ENCODE measurements at places on chromosomes 7 and 10.

DNA sequence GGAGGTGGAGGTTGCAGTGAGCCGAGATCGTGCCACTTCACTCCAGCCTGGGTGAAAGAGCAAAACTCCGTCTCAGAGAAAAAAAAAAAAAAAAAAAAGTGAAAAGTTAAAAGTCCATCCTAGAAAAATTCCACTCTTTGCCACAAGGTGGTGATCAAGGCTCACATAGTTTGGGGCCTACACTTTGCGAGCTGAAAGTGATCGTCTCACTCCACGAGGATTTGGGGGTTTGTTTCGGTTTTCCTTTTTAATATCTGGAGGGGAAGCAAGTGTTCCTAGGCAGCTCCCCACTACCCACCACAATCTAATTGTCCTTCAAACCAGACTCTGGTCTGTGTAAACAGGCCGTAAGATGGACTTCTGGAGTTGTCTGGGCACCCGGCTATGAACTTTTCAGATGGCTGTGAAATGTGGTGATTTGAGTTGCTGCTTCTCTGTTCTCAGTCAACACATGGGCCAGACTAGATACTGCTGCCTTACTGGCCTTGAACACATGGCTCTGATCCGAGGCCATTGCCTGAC, 27.1 kb downstream of the PRLHR start:
- DNase-seq: peak; percentile 7

DNA sequence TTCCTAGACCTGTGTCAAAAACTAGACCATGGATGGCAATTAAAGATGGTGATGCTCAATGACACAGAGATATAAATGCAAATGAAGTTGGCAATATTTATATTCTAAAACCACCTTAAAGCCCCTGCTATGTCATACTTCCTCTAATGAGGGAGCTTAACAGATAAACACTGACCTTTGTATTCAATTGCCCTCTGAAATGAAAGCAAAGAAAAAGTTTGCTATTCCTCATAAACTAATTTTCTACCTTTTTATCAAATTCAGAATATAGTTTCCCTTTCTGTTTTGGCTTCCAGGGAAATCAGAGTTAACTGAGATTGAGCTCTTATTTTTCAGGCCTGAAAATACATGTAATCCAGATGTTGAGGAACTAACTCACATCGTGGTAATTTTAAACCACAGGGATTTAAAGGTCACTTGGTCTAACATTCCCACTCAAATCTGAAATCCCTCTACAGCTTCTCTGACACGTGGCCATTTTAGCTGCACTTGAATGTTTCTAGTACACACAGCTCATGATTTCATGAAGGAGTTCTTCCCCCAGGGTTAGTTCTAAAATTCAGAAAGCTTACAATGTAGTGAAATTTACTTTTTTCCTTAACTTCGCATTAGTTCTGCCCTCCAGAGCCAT, 37.9 kb upstream of the ABCB5 start:
- DNase-seq: no peak

GRCh38 chr7:2786607-2787116, 57.4 kb downstream of the GNA12 start:
- DNase-seq: no peak

GRCh38 chr7:28874001-28874400, 84.1 kb downstream of the TRIL start:
- no peak for DNase-seq

DNA sequence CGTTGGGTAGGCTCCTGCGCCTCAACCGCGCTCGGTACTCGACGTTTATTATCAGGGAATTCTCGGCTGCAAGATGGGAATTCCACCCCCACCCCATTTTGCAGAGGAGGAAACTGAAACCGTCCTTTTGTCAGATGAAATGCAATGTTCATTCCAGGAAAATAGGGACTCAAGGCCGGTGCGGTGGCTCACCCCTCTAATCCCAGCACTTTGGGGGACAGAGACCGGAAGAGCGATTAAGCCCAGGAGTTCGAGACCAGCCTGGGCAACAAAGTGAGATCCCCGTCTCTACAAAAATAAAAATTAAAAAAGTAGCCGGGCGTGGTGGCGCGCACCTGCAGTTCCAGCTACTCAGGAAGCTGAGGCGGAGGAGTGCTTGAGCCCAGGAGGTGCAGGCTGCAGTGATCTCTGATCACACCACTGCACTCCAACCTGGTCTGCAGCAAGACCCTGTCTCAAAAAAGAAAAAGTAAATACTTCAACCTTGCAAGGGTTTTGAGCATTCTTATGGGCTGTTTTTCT, 720 bp upstream of the RFC2 start:
- no peak for DNase-seq

DNA sequence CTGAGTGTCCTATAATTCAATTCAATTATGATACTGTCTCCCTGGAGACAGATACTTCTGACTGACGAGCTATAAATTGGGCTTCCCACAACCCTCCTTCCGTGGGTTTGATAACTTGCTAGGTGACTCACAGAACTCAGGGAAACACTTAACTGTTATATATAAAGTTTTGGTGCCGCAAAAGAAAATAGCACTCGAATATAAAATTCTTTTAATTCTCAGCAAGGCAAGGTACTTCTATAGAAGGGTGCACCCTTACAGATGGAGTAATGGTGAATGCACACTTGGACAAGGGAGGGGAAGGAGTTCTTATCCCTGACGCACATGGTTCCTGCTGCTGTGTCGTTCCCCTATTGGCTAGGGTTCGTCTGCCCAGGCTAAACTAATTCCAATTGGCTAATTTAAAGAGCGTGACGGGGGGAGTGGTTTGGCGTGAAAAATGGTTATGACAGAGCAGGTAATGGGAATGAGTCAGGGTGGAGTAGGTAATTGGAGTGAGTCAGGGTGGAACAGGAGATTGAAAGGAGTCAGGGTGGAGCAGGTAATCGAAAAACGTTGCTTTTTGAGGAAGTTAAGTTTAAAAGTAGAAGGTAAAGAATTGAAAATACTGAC, 20.8 kb upstream of the GHITM start:
- DNase-seq: no peak

- DNase-seq: no peak
These were observed 33.7 kb downstream of the CTTNBP2 start for GRCh38 chr7:117839507-117839906.

- no peak for DNase-seq
These were observed 654.1 kb downstream of the INHBA start for GRCh38 chr7:41048771-41049170.

- DNase-seq: no peak
These were observed 166.1 kb upstream of the TCERG1L start for GRCh38 chr10:131477457-131478121.
